ENCODE measurements at places on chromosomes 12 and 14.
A peak's percentile ranks its signal among the peaks of the same experiment; 100 is the strongest.

GRCh38 chr14:62445570-62445969 is 599.7 kb downstream of the KCNH5 start:
- DNase-seq, result no peak

DNA sequence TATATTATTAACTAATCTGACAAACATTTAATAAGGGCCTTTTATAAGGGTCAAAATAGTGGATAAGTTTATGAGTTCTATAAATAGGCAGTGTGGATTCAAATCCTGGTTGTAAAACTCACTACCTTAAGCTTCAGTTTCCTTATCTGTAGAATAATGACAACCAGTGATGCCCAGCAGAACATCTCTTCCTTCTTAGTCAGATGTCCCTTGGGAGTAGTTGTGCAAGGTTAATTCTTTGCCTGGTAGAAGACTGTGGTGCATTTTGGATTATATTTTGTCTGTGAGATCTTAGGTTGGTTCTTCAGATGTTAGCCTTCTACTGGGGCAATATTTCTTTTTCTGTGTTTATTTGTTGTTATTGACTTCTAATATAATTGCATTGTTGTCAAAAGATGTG is 59.5 kb downstream of the ARID2 start:
- peak; percentile 10 for DNase-seq

GRCh38 chr14:28272270-28272669 is 494.3 kb upstream of the FOXG1 start:
- DNase-seq, result no peak

GRCh38 chr14:75626396-75626795 is 34.3 kb downstream of the ERG28 start:
- no peak for DNase-seq

GRCh38 chr12:3464561-3464960 is 26.4 kb upstream of the PRMT8 start:
- no peak for DNase-seq

GRCh38 chr12:111313833-111314259 is 55.0 kb downstream of the PHETA1 start:
- peak; percentile 63 for DNase-seq

GRCh38 chr14:93090826-93091555 is 24.7 kb downstream of the ITPK1 start:
- no peak for DNase-seq

GRCh38 chr14:51138404-51139103 is 43.6 kb upstream of the TRIM9 start:
- DNase-seq, result no peak

DNA sequence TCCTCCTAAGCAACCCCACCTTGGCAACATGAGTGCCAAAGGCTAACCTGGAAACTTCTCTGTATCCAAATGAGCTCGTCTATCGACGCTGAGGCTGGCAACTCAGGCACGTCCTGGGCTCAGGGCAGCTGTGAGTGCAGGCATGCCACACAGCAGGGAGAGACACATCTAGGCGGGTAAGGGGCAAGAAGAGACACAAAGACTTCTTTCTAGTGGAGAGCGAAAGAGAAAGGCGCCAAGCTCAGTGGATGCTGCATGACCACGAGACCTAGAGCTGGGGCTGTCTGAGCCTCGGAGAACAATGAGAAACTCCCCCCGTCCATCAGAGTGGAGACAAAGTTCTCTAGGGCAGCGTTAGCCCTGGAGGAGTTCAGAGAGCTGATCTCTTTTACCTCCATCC is 170.4 kb downstream of the CALM1 start:
- DNase-seq, result no peak

DNA sequence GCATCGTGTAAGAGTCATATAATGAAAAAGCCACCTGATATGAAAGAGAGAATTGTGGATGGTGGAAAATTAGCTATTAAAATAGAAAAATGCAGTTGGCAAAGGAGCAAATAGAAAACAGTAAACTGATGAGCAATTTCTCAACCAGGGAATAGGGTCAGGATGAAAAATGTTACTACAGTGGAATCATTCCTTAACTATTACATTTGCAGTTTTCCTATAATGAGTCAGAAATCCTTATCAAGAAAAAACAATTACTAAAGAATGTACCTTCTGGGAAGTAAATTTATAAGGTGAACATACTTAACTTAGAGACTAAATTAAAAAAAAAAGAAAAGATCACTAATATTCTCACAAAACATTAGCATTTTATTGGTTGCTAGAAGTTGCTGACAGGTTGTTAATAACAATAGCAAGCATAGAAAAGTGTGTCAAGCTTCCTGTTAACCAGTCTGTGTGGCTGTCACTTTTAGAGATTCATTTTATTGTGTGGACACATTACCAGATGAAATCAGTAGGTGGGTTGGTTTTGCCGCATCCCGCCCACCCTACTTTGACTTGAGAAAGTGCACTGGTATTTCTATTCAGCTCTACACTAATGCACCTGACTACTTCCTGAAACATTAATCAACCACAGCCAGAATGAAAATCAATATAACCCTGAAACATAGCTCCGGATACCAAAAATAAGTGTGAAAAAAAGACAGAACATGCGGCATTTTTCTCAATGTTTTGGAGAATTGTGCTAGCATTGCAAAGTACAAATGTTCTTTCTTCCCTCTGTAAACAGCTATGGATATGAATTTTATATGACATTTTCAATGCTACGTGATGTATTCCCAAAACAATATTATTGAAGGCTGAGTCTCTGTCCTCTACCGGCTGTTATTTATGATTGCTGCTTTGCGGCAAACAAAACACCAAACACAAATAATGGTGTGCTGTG is 576.7 kb downstream of the SLC16A7 start:
- DNase-seq, result no peak

DNA sequence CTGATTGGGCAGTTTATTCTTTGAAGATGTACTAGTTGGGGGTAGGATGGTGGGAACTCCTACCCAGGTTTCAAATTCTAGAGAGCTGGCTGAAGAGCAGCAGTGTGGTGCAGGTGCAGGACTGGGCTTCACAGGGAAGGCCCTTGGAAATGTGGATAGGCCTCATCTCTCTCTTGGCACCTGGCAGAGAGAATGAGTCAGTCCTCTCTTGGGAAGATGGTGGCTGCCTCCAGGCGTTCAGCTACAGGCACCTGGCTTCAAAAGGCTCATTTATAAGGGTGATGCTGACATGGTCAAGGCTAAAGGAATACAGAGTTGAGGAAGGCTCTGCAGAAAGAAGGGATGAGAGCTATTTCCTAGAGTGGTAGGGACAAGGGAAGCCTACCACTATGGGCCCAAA is 179.7 kb upstream of the VASH1 start:
- DNase-seq, result no peak

DNA sequence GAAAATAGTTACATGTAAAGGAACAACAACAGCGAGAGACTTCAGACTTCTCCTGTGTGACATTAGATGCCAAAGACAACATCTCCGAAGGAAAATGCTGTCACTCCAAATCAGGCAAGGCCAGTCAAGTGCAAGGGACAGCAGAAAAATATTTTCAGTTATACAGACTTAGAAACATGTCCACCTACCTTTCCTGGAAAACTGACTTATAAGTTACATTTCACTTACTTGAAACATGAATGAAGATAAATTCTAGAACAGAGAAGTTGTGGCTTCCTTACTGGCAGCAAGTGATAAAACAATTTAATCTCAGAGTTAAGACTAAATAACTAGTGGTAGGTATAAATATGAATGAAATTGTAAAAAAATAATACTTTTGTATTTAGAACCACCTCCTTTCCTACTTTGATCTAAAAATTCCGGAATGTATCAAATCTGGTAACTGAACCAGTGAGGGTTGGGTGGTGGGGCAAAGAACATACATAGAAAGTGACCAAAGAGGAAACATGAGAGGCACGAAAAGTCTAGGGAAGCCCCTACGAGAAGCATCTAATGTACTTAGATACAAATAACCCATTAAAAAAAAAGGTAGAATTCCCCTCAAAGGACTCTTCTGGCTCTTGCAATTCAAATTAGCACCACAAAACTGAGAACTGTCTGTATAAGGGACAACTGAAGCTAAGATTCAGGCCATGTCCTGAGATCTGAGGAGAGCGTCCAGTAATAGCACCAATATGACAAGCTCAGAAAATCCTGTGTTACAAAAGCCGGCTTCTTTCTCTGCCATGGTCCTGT is 21.2 kb downstream of the MTHFD1 start:
- DNase-seq, result no peak

DNA sequence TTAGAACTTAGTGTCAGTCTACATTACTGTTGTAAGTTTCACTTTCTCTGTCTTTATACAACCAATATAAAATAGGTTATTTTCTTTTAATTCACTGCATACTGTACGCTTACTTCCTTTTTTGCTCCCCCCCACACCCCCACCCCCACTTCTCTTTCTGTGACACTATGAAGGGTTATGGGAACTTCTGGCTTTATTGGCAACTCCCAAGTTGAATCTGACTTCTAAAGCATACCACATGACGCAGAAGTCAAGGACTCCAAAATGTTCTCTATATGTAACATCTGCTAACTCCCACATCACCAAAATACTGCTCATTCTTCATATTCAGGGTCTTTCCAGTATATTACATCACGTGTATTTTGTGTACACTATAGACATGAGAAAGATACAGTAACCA is 81.2 kb upstream of the ATXN7L3B start:
- no peak for DNase-seq

- DNase-seq, result peak; percentile 67
Measured at GRCh38 chr12:99619389-99620158, 28.0 kb upstream of the GARIN6 start.

DNA sequence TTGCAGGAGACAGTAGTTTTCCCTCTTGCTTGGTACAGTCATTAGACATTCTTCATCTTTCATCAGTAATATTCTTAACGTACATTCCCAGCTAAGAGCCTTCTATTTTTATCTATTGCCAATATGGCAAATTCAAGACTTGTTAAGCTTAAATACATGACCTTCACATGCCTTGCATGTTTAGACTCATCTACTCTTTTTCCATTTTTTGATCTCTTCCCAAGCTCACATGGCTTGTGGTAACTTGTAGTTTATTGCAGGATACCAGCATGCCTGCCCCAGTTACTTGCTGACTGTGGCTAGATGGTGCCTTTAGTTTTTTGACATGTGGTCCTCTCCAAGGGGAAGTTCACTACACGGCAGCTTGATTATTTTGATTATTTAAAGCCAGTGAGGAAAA is 729.0 kb downstream of the SLC6A15 start:
- DNase-seq, result no peak

DNA sequence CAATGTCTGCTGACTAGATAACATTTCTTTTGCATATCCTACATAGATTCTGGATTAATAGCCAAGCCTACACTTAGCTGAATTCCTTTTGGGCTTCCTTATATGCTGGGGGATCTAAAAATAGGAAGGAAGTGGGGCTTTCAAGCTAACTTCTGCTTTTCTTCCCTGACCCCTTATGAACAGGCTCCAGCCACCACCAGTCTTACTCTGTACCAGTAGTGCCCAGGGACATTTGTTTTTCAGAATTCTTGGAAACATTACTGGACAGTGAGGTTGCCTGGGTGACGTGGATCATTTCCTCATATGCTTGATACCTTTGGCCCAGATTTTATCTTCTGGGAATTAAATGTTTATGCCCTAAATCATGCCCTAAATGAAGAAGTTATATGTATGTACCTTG is 55.9 kb upstream of the SRRM4 start:
- no peak for DNase-seq

DNA sequence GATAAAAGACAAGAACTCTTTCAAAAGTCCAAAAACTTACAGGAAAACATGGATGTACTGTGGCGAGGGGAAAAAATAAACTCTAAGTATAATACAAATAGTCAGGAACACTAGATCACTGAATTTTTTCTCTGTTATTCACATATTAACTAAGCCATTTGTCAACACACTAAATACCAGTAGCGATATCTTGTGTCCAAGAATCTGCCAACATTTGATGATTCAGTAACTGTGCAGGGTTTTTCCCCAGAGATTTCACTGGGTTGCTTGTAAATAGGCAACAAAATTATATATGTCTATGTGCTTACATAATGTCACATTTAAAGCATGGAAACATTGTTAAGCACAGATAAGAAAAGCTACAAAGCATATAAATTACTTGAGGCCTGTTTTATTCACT is 205.9 kb downstream of the KIF21A start:
- DNase-seq, result no peak

DNA sequence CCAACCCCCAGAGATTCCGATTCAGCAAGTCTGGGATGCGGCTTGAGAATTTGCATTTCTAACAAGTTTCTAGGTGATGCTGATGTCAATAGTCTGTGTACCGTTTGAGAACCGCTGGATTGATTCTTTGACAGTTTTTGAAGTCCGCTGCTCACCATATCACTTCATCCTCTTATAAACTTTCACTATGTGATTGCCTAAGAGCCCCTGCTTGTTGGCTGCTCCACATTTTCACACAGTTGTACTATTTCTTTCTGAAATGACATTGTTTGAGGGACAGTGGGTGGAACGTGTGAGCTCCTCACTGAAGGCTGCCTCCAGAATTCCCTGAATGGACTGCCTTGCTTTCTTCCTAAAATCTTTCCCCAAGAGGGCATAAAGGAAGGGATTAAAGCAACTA is 7.7 kb downstream of the C3AR1 start:
- DNase-seq, result no peak

- no peak for DNase-seq
Measured at GRCh38 chr12:49563951-49564685, 3.8 kb downstream of the MCRS1 start.

Data from OCI-LY7 (cell line).